ENCODE measurements at places on chromosomes 11 and 22.

- no peak for DNase-seq
Measured at GRCh38 chr22:33710326-33710725, 209.9 kb downstream of the LARGE1 start.

GRCh38 chr11:95301474-95301873 is 70.5 kb upstream of the SESN3 start:
- DNase-seq = no peak

DNA sequence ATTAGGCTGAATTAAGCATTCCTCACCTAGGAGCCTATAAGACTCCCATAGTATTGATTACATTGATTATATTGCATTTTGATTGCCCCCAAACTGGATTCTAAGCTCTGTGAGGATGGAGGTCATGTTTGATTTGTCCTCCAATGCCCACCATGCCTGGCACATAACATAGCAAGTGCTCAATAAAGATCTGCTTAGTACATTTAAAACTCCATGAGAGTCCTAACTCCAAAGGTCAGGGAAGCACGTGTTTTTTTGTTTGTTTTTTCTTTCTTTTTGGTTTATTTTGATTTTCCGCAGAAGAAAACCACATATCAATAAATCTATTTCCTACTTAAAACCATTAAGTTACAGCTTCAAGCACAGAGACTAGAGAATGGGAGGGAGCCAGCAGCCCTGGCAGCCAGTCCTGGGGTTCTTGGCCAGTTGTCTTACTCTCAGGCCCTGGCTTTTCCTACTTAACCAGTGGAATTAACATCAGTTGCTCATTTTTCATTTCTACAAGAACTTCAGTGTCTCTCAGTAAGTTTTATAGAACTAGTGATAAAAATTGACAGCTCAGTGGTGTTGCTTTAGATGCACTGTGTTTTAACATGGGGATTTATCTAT is 429.9 kb upstream of the CCDC90B start:
- no peak for DNase-seq

DNA sequence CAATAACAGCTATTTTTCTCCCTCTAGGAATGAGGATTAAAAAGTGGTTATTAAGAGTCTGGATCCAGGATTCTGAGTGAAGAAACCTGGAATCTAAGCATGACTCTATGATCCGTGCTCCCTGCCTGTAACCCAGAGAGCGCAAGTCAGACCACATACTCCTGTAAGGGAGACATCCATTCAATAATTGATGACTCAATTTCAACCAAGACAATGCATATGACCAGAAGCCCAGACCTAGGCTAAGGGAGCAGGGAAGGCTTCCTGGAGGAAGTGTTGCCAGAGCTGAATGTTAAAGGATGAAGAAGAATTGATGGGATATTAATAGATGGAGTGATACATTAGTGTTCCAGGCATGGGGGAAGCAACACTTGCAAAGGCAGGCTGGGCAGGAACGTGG is 13.8 kb upstream of the PAMR1 start:
- no peak for DNase-seq

DNA sequence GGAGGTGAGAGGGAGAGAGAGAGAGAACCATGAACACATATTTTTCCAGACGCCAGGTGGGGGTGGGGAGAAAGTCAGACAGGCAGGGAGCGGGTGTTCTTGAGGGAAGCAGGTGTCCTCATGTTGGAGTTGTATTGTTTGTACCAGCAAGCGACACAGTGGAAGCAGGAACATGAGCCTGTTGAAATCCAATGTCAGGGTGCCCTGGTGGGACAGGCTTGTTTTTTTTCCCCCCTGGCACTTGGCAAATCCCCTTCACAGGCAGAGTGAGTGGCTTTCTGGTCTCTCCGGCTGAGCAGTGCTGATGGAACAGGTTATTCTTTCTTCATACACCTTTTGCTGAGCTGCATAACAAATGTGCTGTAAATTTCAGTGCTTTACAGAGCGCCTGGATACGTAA is 125.6 kb downstream of the GRIK4 start:
- no peak for DNase-seq

DNA sequence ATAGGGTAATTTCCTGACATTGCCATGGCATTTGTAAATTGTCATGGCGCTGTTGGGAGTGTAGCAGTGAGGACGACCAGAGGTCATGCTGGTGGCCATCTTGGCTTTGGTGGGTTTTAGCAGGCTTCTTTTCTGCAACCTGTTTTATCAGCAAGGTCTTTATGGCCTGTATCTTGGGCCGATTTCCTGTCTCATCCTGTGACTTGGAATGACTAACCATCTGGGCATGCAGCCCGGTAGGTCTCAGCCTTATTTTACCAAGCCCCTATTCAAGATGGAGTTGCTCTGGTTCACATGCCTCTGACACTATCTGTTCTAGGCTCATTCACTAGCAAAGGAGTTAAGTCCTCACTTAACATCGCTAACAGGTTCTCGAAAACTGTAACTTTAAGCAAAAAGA is 1374.2 kb downstream of the FAM181B start:
- DNase-seq = no peak

All from CD4-positive, alpha-beta T cell treated with Interleukin-15 for 1 hour (primary cell).